ENCODE measurements at places on chromosomes 7 and 10. TPM values are rescaled to one million over a fixed set of nuclear protein-coding genes. Genes with fewer than 3 reads are reported as not detected.

DNA sequence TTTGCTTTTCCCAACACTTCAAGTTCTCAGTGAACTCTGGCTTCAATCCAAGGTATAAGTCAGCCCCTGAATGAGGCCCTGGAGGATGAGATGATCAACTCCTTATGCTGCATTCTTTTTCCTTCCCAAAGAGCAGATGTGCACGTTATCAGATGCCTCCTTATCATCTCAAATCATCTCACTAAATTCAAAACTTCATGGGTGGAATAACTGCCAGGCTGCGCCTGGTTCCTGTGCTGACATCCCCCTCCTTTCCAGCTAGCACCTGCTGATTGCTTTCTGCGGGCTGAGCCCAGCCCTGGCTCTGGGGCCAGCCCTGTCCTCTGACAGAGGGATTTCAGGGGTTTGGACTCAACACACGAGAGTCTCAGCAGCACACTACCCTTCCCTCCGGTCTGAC, 44.9 kb downstream of the TLL2 start:
- no peak for ATAC-seq

GRCh38 chr10:34599026-34599795, 215.9 kb downstream of the PARD3 start:
- ATAC-seq = no peak

DNA sequence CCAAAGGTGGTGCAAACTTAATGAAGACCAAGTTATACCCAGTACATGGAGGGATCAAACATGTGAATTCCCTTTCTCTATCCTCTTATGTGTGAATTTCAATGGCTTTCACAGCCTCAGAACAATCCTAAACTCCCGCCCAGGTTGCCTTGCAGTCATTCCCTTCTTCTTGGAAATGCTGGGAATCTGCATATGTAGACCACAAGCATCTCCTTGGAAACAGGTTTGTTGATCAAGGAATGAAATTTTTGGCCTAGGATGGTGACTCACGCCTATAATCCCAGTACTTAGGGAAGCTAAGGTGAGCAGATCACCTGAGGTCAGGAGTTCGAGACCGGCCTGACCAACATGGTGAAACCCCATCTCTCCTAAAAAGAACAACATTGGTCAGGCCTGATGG, 77.8 kb upstream of the ABI1 start:
- ATAC-seq = no peak

DNA sequence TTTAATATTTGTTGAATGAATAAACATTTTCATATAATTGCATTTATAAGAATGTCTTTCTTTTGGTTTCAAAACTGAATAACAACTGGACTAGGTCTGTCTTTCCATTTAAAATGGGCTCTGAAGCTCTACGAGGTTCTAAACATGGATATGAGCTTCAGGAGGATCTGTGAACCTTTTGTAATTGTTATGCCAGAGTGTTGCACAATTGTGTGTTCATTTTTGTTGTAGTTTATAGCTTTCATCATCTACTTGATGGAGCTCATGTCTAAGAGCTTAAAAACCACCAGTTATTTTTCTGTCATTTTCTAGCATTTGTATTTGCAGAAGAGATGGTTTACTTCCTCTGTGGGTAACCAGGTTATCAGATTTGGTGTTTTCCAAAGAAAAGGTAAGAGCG, 265.7 kb upstream of the NPY start:
- ATAC-seq = no peak

DNA sequence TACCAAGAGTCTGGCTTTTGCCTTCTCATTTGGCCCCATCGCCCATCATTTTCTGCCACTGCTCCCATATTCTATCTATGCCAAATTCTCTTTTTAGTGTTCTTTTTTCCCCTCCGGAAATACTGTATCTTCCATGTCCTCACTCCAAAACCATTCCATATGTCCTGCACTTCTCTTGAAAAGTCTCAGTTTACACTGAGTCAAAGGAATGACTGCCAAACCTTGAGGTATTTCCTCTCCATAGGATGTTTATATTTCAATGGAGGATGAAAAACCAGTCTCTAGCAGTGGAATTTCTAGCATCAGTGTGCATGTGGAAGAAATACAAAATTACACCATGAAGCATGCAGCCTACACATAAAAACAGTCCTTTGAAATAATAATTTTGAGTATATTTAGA, 121.4 kb upstream of the PHYHIPL start:
- ATAC-seq = no peak

GRCh38 chr7:105480931-105481330, 41.1 kb downstream of the PUS7 start:
- no peak for ATAC-seq

DNA sequence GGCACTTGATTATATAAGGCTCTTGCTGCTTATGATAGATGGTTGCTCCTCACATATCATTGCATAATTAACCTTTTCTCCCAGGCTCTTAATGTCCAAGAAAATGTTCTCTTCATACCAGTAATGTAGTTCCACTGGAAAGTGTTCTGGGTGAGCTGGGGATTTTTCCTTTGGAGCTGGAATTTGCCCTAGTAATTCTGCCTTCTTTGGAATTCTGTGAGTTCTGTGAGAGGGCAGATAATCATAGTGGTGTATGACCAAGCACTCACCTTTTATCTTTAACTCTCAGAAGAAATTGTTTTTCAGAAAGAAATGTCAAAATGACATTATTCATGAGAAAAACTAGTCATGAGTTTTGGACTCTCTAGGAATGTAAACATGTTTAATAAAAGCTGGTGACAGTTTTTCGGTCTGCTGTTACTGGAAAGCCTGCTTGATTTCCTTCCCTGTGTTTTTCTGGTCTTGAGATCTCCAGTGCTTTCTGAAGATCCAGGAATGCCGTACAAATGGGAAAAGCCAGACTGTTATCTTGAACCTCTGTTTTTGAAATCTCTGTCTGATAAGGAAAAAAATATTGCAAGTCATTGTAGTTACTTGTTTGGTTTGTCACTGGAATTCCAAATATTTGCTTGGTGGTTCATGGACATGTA, 148.3 kb upstream of the PRPS1L1 start:
- ATAC-seq = no peak

- ATAC-seq = peak; percentile 98
These were observed 318.5 kb downstream of the GPR158 start for GRCh38 chr10:25493122-25493893.

GRCh38 chr10:73414230-73414945, 530 bp upstream of the ANXA7 start:
- ATAC-seq = peak; percentile 61

- ATAC-seq = no peak
These were observed 31.1 kb upstream of the IMMP2L start for GRCh38 chr7:111593343-111593742.

TECTB gene
- not detected for total RNA-seq

GRCh38 chr10:93804200-93804599, 46.5 kb downstream of the LGI1 start:
- no peak for ATAC-seq

DNA sequence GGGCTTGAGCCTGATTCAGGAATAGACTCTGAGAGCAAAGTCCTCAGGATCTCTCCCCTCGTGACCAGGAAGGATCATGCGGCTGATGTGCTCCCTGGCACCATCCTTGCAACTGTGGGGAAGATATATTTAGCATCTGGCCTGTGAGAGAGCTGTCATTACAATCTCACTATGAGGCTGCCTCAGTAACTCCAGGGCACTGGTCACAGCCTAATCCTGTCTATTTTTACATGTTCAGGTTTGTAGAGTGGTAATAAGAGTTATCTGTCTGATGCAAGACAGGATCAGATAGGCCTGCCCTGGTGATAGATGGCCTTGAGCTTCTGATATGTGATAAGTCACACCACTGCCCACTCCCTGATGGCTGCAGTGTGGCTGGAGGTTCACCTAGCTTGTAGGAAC, 50.7 kb downstream of the PPP1R3C start:
- no peak for ATAC-seq

PLCE1 gene
- total RNA-seq = 0.56 TPM

C10orf67 gene
- 0.08 TPM for total RNA-seq

DNA sequence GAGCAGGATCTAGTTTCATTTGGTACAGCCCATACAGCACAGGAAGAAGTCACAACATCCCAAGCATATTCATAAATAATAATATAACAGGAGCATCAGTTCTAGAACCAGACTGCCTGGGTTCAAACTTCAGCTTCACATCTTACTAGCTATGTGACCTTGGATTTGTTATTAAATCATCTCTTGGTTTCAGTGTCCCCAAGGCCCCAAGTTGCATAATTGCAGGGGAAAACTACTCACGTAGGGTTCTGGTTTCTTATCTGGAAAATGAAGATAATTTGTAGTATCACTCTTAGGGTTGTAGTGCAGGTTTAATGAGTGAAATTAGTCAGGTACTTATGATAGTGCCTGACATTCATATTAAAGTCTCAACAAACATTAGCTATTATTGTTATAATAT, 5.5 kb upstream of the IQUB start:
- no peak for ATAC-seq

- ATAC-seq = no peak
These were observed 15.9 kb downstream of the FKBP6 start for GRCh38 chr7:73343671-73344380.

DNA sequence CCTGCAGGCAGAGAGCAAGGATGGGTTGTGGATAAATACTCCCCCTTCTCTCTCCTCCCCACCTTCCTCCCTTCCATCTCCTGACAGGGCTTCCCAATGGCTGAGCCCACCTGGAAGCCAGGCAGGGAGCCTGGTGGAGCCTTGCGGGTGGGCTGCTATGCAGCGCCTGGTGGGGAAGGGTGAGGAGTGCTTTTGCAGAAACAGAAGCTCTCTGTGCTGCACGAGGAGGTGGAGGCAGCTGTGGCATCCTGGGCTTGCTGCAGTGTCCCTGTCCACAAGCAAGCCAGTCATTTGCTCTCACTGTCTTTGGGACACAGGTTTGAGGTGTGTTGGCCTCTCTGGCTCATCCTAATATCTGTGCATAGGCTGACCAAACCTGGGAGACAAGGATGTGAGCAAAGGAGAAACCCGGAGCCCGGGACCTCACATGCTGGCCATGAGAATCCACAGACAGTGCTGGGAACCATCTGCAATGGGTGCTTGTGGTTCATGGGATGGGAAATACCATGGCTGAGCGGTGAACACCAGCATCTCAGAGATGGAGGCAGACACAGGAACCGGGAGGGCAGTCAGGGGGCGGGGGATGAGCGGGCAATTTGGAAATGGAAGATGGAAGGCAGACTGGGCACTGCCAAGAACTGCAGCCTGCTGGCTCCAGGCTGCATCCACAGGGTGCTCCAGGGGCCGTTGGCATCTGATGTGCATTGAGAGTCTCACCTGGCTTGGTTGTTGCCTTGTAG, 364.2 kb downstream of the GLRX3 start:
- no peak for ATAC-seq

RAB18 gene
- 99.5 TPM for total RNA-seq

GRCh38 chr7:88355011-88355410, 48.3 kb upstream of the STEAP4 start:
- ATAC-seq = no peak

- ATAC-seq = no peak
These were observed 55.7 kb upstream of the RELN start for GRCh38 chr7:104045183-104045582.

GSDME gene
- 8.3 TPM for total RNA-seq

DNA sequence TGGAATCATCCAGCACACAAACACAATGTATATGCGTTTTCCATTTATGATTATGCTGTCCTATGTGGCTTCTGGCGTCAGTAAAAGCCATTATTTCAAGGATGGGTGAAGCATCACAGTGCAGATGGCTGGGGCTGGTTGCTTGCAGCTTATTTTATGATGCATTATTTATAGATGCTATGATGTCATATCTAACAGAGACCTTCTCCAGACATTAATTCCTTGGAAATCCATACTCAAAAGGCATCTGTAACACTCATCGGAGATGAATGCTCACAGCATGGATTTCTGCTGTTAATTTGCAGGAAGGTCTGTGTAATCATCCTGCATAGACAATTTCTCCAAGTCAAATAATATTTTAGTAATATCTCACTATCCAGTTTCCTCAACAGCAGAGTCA, 7.2 kb downstream of the RGS10 start:
- no peak for ATAC-seq

AVPI1 gene
- 6.8 TPM for total RNA-seq

ACTR3C gene
- total RNA-seq = 6.1 TPM

RELN gene
- total RNA-seq = 0.52 TPM

TMEM196 gene
- total RNA-seq = not detected

GRCh38 chr7:40329601-40330153, 194.9 kb downstream of the SUGCT start:
- ATAC-seq = peak; percentile 55

DNA sequence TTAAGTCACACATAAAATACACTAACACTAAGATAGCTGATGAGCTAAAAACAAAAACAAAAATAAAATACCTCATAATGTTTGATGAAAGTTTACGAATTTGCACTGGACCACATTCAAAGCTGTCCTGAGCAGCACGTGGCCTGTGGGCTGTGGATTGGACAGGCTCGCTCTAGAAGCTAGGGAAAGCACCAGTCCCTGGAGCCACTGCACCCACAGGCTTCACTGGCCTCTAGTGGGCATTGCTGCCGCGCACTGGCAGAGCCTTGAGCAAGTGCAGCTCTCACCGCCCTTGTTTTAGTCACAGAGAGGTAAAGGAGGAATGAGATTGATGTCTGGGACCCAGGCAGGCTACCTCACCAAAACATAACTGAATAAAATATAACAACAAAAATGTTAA, 67.6 kb downstream of the PAX2 start:
- ATAC-seq = no peak

KLF14 gene
- total RNA-seq = not detected

DNA sequence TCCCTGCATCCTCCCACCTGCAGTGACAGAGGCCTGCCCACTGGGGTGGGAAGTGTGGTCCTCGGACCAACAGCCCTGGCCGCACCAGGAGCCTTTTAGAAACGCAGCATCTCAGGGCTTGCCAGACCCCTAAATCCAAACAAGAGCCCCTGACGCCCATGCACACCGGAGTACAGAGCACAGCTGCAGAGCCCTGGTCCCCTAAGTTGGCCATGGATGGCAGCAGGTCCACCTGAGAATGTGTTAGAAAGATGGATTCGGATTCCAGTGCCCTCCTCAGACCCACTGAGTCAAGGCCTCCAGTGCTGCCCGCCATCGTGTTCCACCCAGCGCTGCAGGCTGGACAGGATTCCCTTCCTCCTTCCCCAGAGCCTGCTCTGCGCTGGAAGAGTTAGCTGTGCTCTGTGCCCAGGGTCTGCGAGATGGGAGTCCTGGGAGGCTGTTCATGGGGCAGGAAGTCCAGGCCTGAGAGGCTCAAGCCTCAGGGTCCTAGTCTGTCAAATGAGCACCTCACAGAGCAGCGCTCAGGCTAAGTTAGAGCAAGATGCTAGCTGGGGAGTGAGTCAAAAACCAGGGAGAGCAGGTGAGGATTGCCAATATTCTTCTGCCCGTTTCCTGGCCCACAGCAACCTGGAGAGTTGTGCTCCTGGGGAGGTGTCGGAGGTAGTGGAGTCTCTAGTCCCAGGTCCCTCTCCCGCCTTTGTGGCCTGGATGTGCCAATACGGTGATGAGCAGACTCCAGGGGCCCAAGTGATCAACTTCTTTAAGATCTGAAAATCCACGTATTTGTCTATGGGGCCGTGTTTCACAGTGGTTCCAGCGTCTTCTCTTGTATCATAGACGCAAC, 95.9 kb upstream of the GPR26 start:
- no peak for ATAC-seq

DNA sequence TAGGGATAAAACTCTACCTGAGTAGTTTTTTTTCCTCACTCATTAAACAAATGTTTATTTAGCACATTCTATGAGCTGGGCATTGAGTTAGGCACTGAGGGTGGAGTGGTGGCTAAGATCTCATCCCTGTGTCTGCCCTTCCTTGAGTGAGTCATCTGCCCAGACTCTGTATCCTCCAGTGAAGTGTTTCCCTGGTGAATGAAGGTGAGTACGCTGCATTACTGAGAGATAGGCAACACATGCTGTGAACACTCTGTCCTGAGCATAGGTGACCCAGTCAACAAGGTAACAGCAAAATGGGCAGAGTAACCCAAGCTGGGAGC, 5.8 kb downstream of the PITX3 start:
- ATAC-seq = peak; percentile 88

- ATAC-seq = no peak
These were observed 291.0 kb downstream of the TNS3 start for GRCh38 chr7:47290867-47291266.
